ENCODE measurements at places on chromosomes 5 and 9. TPM values are rescaled to one million over a fixed set of nuclear protein-coding genes. Genes with fewer than 3 reads are reported as not detected.
A peak's percentile ranks its signal among the peaks of the same experiment; 100 is the strongest.

DNA sequence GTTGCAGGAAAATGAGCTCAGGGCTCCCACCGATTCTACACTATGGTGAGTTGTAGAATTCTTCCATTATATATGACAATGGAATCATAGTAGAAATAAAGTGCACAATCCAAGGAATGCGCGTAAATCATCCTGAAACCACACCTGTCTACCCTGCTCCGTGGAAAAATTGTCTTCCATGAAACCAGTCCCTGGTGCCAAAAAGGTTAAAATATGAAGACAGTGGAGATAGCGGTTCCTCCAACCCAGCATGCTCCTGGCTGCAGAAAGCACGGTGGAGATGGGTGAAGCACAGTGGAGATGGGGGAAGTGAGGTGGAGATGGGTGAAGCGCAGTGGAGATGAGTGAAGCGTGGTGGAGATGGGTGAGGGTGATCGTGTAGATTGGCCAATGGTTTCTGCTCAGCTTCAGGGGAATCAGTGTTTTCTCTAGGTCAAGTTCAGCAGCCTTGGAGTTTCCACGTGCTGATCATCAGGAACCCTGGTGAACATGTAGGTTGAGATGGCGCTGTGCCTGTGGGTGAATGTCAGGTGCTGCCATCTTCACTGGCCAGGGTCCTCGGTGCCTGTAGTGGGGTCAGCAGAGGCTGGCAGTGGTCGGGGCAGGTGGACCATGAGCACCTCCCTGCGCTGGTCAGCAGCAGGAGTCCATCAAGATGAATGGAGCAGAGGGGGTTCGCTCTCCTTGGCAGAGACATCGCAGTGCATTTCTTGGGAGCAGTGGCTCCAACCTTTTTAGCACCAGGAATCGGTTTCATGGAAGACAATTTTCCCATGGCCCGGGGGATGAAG lies 20.3 kb downstream of the PAEP start:
- peak; percentile 64 for DNase-seq

Gene LCN6
- 2.6 TPM for total RNA-seq

Gene C5orf52
- not detected for total RNA-seq

Gene DENND1A
- 51.8 TPM for total RNA-seq

DNA sequence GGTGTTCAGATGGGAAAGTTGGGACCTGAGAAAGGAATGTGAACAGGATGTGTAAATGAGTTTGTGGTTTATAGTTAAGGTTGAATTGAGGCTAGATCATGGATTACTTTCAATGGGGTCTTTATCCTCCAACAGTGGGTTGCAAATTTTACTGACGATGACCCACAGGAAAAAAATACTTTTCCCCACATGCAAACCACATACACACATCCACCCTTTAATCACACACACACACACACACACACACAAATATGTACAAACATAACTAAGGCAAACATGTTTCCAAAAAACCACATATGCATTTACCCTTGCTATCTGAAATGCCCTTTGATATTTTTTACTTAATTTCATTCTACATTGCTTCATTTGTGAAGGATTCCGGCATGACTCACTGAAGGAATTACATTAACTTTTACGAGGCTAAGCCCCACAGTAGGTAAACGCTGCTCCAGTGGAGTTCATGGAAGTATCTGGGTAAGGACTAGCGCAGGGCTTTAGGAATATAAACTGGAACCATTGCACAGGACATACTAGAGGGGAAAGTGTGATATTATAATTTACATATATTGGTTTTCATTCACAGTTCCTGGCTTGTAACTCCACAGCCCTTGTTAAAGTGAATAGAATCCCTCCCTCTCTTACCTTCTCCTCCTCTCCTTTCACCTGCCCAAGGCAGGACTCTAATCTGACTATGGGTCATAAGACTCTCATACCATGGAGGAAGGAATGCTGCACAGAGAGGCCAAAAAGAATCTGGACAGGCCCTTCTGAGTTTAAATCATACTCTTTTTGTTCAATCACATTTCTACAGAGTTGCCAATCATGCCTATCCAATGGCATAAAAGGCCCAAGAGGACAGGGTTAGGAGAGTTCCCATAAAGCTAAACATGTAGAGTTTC lies 8.5 kb upstream of the SPEF2 start:
- DNase-seq, result no peak

DNA sequence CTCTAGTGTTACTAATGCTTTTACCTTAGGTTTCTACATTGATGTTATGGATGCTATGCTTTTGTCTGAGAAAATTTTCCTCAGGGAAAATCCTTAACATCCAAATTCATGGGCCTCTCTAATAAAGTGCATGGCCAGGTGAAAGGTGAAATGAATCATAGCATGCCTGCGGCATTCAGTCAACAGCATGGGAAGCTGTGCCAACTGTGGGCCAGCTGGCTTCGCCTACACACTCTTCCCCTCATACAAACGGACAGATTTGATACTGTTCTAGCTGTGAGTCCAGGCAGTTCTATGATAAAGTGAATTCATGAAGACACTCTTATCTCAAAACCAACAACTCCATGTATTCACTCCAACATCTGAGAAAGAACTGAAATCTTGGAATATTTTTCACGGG lies 374.1 kb downstream of the PLK2 start:
- DNase-seq, result no peak

- DNase-seq, result no peak
These were observed 9.3 kb upstream of the RBM22 start for GRCh38 chr5:150710165-150710564.

GRCh38 chr5:122500245-122501088 lies 188.4 kb downstream of the SNCAIP start:
- no peak for DNase-seq

DNA sequence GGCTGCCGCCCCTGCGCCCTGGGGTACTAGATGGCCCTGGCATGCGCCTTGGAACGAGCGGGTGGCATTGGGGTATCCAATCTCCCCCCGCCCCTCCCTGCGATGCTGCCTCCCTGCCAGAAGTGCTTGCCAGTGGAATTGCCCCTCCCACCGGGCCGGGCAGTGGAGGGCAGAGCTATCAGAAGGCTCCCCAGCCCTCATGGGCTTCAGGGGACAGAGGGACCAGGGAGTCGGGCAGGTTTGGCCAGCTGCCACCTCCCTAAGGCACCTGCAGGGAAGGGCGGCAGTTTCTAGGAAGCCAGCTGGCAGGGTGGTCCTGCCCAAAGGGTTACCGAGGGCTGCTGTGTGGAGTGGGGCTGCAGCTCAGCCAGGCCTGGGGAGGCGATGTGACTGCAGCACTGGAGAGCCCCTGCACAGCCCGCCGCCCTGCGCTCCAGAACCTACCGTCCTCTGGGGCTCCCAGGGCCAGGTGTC lies 52.8 kb upstream of the EGFL7 start:
- DNase-seq, result no peak

DNA sequence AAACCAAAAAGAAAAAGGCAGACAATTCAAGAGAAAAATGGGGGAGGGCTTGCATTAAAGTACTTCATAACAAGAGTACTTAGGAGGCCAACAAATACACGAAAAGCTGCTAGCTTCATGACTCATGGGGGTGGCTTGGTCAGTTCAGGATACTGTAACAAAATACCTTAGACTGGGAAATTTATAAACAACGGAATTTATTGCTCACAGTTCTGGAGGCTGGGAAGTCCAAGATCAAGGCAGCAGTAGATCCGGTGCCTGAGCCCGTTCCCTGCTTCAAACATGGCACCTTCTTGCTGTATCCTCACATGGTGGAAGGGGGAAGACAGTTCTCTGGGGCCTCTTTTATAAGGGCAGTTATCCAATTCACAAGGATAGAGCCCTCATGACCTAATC lies 111.4 kb downstream of the C9orf50 start:
- no peak for DNase-seq
